SK-MEL-5 (cell line): ENCODE measurements at places on chromosomes 2 and 18. TPM values are rescaled to one million over a fixed set of nuclear protein-coding genes. Genes with fewer than 3 reads are reported as not detected.

DNA sequence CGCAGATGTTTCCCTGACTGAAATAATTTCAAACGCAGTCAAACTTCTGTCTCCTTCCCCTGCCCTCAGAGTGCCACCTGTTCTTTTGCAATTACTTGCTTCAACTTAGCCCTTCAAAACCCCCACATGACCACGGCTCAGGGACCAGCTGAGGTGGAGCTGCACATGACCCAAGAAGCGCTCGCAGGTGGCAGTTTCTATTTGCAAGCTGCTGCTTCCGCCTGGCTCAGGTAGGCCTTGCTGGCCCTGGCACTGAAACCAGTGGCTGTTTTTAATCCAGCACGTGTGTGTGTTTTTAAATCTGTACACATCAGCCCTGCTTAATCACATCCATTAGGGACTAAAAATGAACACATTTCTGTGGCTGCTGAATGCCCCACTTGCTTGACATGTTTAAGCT is 95.3 kb downstream of the CCDC93 start:
- no peak for DNase-seq

DNA sequence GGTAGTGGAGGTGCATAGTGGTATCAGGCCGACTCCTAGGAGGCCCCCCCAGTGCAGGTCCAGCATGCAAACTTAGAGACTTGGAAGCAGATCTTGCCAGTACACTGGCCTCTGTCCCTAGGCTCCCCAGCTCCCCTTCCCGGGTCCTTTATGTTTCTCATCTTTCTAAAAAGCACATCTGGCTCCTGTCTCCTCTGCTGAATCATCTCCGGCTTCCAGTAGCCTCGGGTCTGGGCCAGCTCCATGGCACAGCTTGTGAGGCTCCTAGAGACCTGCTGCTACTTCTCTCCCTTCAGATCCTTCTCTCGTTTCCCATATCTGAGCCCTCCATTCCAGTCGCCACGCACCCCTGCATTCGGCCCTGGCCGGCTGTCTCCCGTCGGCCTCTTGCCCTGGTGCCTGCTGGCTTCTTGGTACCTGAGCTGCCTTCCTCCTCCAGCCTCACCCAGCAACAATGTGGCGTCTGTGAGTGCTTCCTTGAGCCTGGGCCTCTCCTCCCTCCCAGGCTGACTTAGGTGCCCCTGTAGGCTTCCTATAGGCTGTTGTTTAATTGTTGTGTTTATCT is 6.6 kb downstream of the TRAF3IP1 start:
- DNase-seq = no peak

TSPYL6 gene
- not detected in 2 replicates for total RNA-seq

GDF7 gene
- total RNA-seq = 0.71 and 0.75 TPM in 2 replicates

- DNase-seq = peak; percentile 98
These were observed 8.7 kb downstream of the FAM178B start for GRCh38 chr2:96977631-96978195.

STARD6 gene
- total RNA-seq = not detected in 2 replicates

DNA sequence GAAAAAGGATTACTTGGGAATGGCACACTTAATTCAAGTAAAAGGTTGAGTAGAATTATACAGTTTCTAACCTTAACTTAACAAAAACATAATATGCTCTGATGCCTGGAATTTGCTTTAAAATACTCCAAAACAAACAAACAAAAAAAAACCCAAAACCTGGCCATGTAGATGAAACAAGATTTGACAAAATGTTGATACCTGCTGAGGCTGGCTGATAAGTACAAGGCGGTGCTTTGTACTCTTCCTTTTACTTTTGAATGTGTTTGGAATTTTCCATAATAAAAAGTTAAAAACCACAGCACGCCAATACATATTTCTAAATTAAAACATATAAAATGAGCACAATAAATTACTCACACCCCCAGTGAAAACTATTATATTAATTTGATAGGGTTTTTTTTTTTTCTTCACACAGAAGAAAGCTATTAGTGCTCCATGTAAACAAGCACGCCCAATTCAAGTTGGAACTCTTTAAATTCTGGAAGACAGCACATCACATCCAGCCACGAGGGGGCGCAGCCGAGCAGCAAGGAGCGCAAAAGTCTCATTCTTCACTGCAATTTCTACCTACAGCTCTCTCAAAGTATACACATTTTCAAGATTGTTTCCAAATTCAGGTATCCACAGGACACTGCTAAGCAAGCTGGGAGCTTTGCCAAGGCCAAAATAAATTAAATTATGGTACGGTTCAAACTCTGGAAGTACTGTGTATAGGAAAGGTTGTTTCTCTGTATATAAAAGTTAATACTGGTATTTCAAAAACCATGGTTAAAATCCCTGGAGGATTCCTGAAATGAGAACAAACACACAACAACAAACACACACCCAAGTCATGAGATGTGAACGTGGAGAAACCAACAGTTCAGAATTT is 7.5 kb downstream of the SERTAD2 start:
- peak; percentile 88 for DNase-seq

DNA sequence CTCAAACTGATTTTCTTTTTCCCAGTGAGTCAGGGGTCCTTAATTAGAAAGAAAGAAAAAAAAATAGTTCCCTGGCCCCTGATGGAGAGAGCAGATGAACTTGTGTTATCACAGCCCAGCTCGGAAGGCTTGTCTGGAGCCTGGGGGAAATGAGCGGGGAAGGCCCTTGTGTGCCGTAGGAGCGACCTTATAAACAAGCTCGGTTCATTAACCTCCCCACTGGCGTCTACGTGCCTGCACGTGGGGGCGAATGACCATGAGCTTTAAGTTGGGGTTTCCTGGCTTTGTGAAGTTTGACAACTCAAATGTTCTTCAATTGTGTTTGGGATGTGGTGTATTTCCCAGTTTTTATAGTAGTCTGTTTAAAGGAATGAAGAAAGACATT is 69.5 kb downstream of the EPAS1 start:
- DNase-seq = no peak

DNA sequence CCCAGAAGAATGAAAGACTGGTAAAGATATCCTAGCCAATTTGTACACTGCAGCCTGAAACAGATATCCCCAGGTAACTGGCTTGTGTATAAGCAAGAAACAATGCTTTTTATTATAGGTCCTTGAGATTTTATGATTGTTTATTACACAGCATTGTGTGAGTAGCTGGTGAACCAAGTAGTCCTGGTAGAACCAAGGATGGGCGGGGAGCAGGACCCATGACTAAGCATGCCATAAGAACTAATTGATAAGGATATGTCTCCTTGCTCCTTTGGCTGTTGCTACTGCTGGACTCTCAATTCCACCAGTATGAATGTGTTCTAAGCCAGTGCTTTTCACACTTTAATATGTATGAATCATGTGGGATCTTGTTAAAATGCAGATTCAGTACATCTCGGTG is 12.3 kb upstream of the ALMS1 start:
- DNase-seq = no peak

DNA sequence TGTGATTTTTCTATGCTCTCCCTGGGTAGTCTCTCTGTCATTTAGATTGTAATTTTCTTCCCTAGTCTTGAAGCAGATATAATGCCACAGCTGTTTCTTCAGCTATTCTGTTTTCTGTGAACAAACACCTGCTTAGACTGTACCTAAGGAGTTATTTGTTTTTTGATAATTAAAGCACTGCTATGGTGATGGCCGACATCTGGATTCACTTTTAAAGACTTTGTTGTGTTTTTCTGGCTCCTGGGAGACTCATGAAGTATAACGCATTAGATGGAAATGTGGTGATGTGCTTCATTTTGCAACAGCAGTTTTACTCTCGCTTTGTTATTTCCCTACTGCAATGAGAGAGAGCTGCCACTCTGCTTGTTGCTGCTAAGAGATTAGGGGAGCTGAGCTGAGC is 15.7 kb upstream of the C2orf69 start:
- DNase-seq = no peak

DNA sequence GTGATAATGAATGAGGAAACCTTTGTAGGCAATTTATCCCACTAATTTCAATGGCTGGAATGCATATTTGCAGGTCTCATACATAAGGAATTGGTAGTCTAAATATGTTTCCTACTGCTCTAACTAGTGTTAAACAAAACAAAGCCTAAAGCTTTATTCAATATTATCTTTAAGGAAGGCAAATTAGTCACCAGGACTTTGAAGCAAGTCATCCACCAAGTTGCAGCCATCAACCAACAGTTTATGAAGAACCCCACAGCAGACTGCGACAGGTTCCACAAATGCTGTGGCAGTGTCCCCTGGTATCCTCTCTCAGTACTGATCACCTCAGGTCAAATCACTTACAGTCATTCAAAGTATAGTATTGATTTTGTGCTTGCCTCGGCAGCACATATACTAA is 181.5 kb upstream of the ZFP36L2 start:
- no peak for DNase-seq

SNTG2 gene
- total RNA-seq = not detected in 2 replicates

GRCh38 chr18:76824754-76825153 is 2.4 kb downstream of the ZNF236 start:
- DNase-seq = no peak

DNA sequence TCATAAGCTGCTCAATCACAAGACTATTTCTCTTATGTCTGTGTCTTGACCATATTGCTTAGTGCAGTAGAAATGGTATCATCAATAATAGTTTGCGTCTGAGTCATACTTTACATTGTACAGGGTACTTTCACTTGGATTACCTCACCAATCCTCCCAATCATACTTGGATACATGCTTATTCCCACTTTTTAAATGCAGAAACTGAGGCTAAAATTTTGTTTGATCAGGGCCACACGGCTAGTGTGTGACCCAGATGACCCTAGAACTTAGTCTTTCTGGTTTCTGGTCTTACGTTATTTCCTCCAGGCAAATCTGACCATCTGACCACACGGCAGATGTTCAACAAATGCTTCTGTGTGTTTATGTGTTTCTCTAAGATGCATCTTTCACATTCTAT is 23.8 kb upstream of the CCL20 start:
- DNase-seq = peak; percentile 65

UCN gene
- total RNA-seq = 2.3 and 6.0 TPM in 2 replicates

MOCOS gene
- 30.0 and 50.8 TPM in 2 replicates for total RNA-seq

- DNase-seq = no peak
These were observed at the start of gene GPR148 for GRCh38 chr2:130728549-130729316. Gene GPR148 (plus strand): TSS chr2:130729070. CDS start chr2:130729152, 82 bp downstream.

GRCh38 chr18:45213040-45213333 is 402.3 kb upstream of the SLC14A2 start:
- no peak for DNase-seq

DNA sequence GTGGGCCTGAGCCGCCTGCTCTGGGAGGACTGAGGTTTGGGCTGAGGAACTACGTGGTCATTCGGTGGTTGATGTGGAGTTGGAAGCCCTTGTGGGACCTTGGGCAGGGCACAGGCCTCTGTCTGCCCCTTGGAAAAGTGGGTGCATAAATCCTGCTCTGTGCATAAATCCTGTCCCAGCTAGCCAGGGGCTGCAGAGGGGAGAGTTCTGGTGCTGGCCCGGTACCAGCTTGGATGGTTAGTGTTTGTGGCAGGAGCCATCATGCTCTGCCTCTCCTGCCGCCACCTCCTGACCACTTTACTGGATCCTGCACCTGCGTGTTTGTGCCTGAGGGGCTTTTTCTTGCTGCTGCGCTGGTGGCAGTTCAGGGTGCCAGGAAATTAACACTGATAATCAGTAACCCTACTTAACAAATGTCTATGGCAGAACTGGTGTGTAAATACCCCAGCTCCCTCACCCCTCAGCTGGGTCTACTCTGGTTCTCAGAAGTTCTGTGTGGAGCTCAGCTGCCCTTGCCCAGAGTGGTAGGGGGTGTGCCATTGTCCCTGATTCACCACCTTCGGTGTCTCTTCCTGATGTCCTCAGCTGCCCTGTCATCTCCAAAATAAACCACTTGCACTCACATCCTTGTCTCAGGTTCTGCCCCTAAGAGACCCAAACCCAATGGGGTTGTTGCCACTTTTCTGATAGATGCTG is 156.8 kb downstream of the GLI2 start:
- DNase-seq = no peak

GRCh38 chr2:183063083-183063482 is 15.5 kb upstream of the DUSP19 start:
- DNase-seq = peak; percentile 16

- no peak for DNase-seq
These were observed 84.4 kb upstream of the CAVIN2 start for GRCh38 chr2:191931329-191931728.

DNA sequence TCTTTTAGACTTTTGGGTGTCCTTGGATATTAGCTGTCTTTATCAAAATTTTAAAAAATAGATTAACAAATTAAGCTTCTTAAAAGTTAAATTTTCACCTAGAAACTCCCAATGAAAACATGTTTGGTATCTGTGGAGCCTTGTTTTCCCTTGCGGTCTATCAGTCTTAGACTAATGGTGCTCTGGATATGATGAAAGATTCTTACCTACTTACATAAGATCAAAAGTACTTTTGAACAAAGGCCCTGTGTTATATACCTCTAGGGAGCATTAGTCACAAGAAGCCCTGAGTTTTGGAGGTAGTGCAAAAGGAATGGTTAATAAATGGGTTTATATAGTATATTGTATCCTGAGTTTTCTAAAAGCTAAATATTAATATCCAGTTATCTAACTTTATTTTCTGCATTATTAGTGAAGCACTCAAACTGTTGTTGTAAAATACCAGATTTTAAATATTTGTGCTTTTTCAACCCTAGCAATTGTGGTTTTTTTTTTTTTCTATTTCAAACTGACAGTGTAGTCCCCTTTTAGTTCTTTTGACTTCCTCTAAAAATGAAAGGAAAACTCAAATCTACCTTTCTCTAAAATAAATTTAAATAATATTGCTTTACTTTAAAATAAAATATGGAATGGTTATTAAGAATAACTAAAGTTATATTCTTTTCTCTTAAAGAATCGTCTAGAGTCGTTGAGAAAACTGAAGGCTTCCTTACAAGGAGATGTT is 18.1 kb downstream of the NDC80 start:
- DNase-seq = peak; percentile 73

GRCh38 chr2:205297846-205298245 is 384.5 kb upstream of the NRP2 start:
- no peak for DNase-seq

DNA sequence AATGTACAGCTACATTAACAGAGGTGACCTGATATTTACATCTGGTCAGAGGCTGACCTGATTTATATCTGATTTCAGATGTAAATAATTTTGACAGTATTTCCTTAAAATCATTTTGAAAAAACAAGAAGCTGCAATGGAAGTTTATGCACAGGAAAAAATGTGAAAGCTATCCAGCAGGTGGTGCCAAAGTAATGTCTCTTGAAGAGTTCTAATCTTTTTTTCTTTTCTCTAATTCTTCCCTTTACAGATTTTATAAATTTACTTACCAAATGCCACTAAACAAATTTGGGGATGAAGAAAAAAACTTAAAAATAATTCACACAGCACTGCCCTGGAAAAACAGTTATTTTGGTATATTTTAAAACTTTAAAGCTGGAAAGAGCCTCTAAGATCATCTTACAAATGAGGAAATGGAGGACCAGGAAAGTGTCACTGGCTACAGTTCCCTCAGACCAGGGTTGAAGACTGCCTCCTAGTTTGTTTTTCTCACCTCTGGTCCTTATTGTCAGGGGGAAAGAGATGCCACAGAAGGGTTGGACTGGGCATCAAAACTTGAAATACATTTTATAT is 16.4 kb upstream of the FBLN7 start:
- peak; percentile 61 for DNase-seq

KIAA2012 gene
- not detected in 2 replicates for total RNA-seq
